CD4-positive, alpha-beta memory T cell (primary cell): ENCODE measurements at places on chromosomes 7 and 10.

DNA sequence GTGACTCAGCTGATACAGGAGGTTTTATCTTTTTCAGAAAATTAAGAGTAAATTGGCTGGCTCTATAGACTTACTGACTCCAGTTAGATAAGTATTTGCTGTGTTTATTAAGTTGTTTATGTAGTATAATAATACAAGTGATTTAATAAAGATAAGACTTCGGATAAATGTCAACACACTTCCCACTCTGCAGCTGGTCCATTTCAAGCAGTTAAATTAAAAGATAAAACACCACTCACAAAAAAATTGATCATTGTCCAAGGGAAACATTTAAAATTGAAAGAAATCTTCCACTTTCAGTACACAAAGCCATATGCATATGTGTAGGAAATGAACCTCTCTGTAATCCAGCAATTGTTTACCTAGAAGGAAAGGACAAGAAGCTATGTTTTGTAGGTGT lies 106.1 kb upstream of the SP8 start:
- H3K27me3 ChIP-seq: no peaks in the 10 kb centered on the region
- no peak overlapping the region for H3K27ac ChIP-seq
- H3K36me3 ChIP-seq: no peaks in the 10 kb centered on the region
- no peak for DNase-seq
- H3K4me1 ChIP-seq: no peaks in the 10 kb centered on the region

DNA sequence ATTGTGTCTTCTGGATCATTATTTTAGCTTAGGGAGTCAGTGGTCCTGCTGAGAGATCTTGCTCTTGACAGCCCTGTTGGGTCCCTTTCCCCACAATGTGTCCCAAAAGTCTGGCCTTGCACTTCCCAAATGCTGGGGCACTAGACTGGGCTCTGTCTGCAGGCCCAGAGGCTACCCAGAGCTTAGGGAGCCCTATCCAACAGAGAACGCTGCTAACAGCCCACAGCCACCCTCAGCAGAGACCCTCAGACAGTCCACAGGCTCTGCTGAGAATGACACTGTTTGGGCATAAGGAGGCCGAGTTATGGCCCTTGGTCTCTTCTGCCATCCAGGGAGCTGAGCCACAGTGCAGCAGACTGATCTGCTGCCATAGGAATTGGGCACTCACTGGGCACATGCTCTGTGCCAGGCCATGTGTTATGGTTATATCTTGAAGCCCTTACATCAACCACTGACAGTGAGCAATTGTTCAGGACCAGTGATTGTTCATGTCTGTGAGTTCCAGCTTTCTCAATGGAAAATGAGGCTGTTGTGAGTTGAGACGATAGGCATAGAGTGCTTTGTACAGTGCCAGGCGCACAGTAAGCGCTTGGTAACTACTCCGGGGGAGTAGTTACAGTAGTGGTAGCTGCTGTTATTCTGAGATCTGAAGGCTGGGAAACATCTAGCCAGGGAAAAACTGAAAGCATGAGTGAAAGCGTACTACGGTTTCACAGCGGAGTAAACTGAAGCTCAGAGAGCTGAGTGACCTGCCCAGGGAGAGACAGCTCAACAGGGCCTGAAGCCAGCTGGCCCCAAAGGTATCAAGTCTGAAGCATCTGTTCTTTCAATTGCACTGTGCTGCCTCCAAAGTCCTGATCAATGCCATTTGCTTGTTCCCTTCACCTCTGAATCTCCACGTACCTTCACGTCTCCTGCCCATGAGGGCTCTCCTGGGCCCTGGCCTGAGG lies 77.6 kb upstream of the PRLHR start:
- H3K4me3 ChIP-seq: no peak overlapping the region
- no peak overlapping the region for H3K27ac ChIP-seq
- DNase-seq: no peak
- no peaks in the 10 kb centered on the region for H3K27me3 ChIP-seq
- H3K36me3 ChIP-seq: no peaks in the 10 kb centered on the region

GRCh38 chr10:92291921-92292845 lies 1.2 kb downstream of the MARCHF5 start:
- peaks cover 26% of the 10 kb centered on the region for H3K4me1 ChIP-seq
- peak overlapping the region; percentile 87 for H3K4me3 ChIP-seq
- no peaks in the 10 kb centered on the region for H3K36me3 ChIP-seq
- no peaks in the 10 kb centered on the region for H3K27me3 ChIP-seq

GRCh38 chr7:67377939-67378862 lies 381.6 kb downstream of the TYW1 start:
- H3K27ac ChIP-seq: no peak overlapping the region
- no peaks in the 10 kb centered on the region for H3K27me3 ChIP-seq
- no peaks in the 10 kb centered on the region for H3K36me3 ChIP-seq
- H3K4me1 ChIP-seq: no peaks in the 10 kb centered on the region
- peak; percentile 45 for DNase-seq
- H3K4me3 ChIP-seq: no peak overlapping the region

DNA sequence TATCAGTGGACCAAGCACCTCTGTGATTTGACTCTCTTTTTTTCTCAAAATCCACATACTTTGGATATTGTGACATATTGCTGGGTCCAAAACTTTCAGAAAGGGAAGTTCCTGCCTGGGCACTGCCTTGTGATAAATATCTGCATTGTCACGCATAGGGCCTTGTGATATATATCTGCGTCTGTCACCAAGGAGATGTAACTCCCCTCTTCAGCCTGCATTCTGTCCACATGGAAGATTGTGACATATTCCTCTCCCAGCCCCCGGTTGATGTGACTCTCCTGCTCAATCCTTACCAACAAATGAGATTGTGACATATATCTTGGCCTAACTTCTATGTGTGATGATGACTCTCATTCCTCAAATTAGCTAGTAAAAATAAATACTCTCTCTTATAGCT lies 25.4 kb upstream of the ZNF107 start:
- no peak for DNase-seq
- H3K27ac ChIP-seq: no peak overlapping the region
- H3K36me3 ChIP-seq: no peaks in the 10 kb centered on the region
- H3K4me1 ChIP-seq: no peaks in the 10 kb centered on the region
- H3K27me3 ChIP-seq: no peaks in the 10 kb centered on the region
